CD4-positive, alpha-beta T cell treated with Interleukin-17A for 1 hour (primary cell): ENCODE measurements at places on chromosomes 5 and 9.

DNA sequence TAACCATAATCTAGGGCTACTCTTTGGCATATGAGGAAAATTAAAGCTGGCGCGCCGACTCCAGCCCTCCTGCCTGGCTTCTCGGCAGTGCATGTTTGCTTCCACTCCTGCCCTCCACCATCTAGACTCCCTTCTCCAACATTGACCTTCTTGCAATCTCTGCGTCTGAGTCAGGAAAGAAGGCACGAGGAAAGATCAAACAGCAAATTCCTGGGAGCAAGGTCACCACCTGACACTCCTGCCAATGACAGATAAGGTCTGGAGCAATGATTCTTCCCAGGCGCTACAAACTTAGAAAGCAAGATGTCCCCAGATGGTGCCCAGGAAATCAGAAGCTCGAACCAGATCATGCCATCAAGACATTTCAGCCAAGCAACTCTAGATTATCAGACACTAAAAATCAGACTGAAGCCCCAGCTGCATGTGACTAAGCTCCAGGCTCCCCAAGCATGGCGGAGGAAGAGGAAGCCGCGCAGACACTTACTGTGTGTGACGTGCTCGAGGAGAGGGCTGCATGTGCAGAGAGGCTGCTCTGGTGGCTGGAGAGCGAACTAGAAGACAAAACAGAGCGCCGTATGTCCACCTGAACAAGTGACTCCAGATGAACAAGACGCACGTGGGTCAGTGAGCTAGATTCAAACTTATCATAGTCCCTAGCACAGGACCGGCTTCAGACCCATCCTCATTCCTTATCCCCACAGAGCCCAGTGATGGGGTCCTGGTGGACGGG, 115.3 kb downstream of the UBE2R2 start:
- DNase-seq, result no peak

DNA sequence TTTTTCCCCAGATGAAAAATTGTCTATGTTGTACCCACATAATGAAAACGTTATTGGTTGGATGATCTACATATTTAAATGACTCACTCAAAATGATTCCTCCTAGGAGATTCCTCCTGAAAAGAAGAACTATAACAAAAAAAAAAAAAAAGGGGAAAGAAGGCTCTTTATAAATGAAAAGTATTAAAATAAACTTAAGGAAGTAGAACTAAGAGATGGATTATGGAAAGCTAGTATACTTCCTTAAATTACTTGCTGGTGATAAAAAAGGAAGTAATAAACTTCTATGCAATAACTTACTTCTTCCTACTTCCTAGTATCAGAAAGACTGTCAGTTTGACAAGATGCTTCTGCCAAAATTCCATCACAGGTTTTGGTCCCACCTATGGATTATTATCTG, 1087.7 kb downstream of the CDH12 start:
- no peak for DNase-seq

DNA sequence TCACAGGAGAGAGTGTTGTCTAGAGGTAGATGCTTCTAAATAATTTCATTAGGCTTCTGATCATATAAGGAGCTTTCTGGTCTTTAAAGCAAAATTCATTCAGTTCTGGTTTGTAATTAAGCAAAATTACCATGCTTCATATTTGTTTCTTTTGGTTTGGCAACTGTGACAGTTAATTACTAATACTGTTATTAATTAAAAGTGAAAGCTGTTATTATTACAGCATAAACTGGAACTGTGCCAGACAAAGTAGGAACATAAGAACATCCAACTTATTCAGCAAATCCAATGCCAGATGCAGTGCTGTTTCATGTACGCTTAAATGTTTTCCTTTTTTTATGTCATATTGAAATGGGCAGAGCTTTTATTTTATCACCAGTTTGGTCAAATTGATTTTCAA, 70.4 kb upstream of the DAB2 start:
- no peak for DNase-seq

DNA sequence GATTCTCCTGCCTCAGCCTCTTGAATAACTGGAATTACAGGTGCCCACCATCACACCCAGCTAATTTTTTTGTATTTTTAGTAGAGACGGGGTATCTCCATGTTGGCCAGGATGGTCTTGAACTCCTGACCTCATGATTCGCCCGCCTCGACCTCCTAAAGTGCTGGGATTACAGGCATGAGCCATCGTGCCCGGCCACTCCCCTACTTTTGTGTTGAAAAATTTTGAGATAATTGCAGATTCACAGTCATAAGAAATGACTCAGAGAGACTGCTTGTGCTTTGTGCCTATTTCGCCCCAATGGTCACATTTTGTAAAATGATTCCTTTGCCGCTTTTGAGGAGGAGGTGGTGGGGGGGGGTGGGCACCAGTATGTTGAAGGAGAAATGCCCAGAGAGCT, 48.1 kb upstream of the SH3PXD2B start:
- DNase-seq, result no peak

DNA sequence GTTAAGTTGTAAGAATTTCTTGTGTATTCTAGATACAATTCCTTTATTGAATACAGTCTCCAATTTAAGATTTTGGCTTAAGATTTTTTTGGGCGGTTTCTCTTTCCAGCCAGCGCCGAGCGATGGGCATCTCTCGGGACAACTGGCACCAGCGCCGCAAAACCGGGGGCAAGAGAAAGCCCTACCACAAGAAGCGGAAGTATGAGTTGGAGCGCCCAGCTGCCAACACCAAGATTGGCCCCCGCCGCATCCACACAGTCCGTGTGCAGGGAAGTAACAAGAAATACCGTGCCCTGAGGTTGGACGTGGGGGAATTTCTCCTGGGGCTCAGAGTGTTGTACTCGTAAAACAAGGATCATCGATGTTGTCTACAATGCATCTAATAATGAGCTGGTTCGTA, 278.7 kb upstream of the TARS1 start:
- no peak for DNase-seq

DNA sequence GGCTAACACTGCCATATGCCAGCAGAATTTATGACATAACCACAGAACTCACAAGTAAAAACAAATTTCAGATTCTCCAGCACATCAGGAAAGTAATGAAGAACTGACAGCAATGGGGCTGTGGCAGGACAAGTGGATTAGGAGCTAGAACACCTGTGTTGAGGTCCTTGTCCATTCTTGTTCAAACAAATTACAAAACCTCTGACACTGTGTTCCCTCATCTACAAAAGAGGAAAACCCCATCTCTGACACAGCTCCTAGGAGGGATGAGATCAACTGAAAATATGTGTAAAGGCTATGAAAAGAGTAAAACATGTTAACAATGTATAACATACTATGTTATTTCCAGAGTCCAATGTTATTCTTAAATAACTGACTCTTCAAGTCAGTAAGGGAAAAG, 23.5 kb downstream of the ELP1 start:
- no peak for DNase-seq

- DNase-seq, result no peak
Observed at GRCh38 chr9:60545878-60546385, 368.3 kb upstream of the SPATA31A5 start.

GRCh38 chr5:56532466-56532865, 282.9 kb upstream of the MAP3K1 start:
- no peak for DNase-seq

DNA sequence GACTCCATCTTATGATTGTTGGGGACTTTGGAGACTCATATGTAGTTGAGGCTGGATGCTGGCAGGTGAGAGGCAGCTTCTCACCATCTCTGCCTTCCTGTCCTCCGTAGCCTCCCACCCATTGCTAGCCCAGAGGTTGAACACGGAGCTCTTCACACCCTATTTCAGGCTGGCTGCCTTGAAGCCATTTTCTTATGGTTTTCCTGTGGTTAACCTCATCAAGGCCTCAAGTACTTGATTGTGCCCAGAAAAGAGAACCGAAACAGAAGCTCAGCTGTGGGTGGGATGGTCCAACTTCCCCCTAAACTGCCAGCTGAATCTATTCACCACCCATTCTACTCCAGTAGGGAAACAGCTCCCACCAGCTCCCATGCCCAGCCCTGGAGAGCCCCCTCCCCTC, 102.9 kb downstream of the LIFR start:
- peak; percentile 76 for DNase-seq

DNA sequence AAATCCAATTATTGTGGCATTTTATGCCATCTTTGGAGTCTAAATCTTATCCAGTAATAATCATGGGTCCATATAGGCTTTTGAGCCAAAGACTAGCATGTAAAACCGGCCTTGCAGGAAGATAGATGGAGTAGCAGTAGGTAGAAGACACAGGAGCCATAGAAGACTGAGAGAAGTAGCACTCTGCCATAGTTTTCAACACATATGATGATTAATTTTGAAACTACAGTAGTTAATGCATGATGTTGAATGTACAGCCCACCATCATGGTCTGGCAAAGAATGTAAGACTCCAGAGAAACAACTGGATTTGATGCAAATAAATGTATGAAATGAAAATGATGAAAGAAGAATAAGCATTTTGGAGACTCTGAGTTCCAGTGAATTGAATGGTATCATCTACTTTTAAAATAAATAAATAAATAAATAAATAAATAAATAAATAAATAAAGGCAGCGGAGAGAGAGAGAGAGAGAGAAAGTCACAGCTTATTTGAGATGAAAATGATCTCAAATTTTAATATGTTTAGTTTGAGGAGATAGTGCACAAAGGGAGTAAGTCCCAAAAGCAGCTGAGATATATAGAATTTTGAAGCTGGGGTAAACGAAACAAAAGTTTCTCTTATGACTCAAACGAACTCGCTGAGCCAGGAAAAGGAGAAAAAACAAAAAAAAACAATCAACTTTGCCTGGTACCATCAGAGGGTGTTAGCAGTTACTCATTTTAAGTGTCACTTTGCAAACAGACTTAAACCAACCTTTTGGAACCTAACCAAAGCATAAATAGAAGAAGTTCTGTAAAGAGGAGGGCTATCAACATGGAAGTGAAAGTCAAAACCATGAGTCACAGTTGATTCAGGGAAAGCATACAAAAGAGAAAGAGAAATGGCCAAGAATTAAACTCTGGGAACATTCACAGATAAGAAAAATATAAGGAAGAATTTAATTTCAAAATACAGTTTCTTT, 388.7 kb downstream of the CETN3 start:
- DNase-seq, result no peak

DNA sequence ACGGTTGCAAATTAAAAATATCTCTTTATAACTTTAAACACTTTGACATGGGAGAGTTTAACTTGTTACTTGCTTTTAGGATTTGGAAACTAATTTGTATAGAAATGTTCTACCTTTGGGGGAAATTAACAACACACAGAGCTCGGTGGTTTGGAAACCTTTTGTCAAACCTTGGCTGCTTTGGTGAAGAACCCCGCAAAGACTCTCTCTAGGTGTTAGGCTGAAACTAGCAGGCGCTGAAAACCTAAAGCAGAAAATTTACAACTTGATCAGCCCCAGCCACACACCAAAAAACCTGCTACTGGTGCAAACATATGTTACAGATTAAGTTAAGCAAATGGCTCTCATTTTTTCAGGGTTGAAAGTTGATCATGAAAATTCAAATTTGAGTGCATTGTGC, 25.8 kb downstream of the NR2F1 start:
- no peak for DNase-seq

DNA sequence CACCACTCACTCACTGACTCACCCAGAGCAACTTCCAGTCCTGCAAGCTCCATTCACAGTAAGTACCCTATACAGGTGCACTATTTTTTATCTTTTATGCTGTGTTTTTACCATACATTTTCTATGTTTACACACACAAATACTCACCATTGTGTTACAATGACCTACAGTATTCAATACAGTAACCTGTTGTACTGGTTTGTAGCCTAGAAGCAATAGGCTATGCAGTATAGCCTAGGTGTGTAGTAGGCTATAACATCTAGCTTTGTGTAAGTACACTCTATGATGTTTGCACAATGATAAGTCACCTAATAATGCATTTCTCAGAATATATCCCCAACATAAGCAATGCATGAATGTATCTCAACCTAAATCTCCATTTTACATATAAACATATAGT, 541.1 kb downstream of the NR2F1-AS1 start:
- no peak for DNase-seq

DNA sequence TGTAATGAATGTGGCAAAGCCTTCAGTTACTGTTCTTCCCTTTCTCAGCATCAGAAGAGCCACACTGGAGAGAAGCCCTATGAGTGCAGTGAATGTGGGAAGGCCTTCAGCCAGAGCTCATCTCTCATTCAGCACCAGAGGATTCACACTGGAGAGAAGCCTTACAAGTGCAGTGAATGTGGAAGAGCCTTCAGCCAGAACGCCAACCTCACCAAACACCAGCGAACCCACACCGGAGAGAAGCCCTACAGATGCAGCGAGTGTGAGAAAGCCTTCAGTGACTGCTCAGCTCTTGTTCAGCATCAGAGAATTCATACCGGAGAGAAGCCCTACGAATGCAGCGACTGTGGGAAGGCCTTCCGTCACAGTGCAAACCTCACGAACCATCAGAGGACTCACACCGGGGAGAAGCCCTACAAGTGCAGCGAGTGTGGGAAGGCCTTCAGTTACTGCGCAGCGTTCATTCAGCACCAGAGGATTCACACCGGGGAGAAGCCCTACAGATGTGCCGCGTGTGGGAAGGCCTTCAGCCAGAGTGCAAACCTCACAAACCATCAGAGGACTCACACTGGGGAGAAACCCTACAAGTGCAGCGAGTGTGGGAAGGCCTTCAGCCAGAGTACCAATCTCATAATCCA, 6.8 kb downstream of the RPL12 start:
- no peak for DNase-seq

GRCh38 chr5:178505639-178506407, 84.4 kb downstream of the COL23A1 start:
- no peak for DNase-seq

- DNase-seq, result no peak
Observed at GRCh38 chr5:6430418-6431028, 18.1 kb upstream of the UBE2QL1 start.

- DNase-seq, result no peak
Observed at GRCh38 chr9:3902631-3903030, 376.8 kb upstream of the RFX3 start.

DNA sequence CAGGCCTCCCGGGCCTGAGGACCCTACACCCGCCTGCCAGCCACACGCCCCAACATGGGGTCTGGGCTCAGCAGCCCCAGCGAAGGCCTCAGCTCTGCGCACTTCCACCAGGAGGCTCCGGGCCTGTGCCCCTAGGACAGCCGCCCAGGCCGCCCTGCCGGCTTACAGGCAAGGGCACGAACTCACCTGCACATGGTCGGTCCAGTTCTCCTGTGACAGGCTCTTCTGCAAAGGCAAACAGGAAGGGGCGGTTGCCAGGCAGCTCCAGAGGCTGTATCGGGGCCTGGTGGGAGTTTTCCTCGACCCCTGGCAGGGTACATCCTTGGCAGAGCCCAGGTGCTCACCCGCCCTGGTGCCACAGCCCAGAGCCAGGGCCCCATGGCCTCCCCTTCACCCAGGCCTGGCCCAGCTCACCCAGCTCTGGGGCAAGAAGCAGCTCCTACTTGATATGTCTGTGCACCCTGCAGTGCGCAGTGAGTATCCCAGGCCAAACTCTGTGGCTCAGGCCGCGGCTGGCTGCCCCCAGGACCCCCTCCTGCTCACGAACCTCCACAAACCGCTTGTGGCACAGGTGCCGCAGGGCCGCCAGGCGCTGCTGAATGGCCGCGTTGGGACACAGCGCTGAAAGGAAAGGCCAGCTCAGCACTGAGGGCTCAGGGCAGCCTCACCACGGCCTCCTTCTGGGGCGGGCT, 52.2 kb upstream of the NRARP start:
- no peak for DNase-seq

- DNase-seq, result no peak
Observed at GRCh38 chr9:114037961-114038723, 40.0 kb downstream of the AMBP start.
